AML-193 (cell line): ENCODE measurements at places on chromosomes 1 and 21.

- no peak for DNase-seq
Measured at GRCh38 chr1:162019006-162019405, 4.7 kb downstream of the OLFML2B start.

DNA sequence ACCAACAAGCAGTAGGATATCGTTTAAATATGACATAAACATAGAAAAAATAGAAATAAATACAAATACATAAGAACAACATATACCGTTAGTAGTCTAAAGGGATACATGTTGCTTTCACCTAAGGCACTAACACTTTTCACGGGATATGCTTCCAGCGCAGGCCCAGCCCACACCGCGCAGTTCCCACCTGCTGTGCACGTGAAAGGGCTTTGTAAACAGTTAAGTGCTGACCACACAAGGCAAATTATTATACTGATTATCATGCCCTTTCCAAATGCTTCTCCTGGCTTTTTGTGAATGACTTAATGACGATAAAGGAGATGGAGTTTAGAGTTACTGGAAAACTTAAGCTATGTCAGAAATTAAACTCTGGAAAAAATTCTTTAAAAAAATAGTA lies 11.3 kb upstream of the IL22RA1 start:
- no peak for DNase-seq

GRCh38 chr1:232452736-232453440 lies 177.0 kb downstream of the SIPA1L2 start:
- no peak for DNase-seq

GRCh38 chr1:34460193-34460592 lies 283.5 kb downstream of the C1orf94 start:
- peak; percentile 9 for DNase-seq

DNA sequence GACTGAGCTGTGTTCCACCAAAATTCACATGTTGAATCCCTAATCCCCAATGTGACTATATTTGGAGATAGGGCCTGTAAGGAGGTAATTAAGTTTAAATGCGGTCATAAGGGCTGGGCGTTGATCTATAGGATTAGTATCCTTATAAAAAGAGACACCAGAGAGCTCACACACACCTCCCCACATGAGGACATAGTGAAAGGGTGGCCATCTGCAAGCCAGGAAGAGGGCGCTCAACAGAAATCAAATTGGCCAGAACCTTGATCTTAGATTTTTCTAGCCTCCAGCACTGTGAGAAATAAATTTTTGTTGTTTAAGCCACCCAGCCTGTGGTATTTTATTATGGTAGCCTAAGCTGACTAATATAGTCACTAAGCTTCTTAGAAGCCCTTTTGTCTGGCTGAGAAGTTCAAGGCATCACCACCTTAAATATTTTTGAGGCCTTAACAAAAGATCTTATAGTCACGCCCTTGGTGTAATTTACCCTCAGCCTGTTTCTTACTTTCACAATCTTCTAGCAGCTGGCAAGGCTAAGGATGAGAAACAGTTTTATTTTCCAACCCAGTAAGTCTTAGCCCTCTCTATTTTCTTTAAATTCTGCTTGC lies 28.8 kb downstream of the GORAB start:
- DNase-seq: no peak
